Hematopoietic multipotent progenitor cell treated with erythropoietin and hydrocortisone succinate and interleukin-3 and kit ligand, for 4 days (in vitro differentiated cells): ENCODE measurements at places on chromosomes 13 and 19.

DNA sequence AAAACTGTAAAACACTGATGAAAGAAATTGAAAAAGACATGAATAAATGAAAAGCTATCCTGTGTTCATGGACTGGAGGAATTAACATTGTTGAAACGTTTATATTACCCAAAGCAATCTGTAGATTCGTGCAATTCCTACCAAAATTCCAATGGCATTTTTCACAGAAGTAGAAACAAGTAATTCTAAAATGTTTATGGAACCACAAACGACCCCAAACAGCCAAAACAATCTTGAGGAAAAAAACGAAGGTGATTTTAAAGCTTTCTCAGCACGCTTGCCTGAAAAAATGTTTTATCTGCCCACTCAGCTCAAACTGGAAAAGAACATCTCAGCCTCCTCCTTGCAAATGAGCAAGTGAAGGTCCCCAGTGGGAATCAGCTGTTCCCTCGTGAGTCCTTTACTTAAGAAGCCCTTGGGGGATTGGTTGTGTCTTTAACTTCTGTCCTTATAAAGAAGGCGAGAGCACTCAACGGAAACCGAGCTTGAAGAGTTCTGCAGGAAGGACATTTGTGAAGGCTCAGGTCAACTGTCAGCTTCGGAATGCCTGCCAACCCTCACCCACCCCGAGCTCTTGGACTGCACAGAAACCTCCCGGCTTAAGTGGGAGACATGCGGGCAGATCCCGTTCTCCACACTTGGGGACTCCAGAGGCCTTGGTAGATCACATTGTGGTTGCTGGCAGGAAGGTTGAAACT, 256.0 kb upstream of the IRS2 start:
- peak; percentile 7 for DNase-seq

DNA sequence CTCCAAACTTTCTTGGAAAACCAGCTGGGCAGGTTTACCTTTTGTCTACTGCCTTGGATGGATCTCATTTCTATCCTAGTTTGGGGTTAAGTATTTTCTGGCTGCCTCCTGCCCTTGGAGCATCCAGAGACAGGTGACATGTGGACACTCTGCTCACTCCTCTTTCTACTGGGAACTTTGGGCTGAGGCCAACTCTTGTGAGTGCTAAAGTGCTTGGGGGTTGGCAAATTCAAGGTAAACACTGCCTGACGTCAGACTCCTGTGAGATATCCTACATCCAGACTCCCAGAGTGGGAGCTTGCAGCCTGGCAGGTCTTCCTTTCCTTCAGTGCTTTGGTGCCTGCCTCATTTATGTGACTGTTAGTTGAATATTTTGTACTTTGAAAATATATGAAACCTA, 388.1 kb downstream of the KCNRG start:
- no peak for DNase-seq

GRCh38 chr19:51637362-51637978, 7.3 kb upstream of the SIGLEC5 start:
- DNase-seq, result peak; percentile 74

DNA sequence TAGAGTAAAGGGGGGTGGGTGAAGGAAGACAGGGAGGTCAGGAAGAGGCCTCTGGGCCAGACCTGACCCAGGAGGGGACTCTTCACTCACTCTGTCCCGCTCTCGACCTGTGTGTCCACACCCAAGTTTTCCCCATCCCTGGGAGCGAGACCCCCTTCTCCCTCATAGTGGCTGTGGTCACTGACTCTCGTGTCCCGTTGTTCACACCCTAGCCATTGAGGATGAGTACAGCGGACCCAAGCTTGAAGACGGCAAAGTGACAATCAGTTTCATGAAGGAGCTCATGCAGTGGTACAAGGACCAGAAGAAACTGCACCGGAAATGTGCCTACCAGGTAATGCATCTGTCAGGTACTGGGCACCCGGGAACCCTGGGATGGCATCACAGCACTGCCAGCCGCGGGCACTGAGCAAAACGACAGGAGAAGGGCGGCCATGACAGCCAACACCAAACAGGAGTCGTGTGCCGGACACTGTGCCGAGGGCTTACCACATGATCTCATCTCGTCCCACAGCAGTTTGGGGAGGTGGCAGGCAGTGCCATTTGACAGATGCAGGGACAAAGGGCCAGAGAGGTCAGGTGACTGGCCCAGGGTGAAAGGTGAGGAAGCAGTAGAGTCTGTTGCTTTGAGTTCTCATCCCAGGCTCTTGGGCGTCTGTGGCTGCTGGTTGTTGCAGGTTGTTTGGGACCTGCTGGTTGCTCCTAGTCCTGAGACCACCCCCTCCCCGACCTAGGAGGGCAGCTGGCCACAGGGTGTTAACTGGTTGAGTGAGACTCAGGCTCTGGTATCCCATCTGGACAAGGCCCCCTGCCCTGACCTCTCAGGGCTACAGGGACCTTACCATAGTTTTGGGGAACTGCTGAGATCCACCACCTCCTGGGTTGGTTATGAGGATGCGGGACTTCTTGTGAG, 29.6 kb downstream of the PPP5C start:
- no peak for DNase-seq

DNA sequence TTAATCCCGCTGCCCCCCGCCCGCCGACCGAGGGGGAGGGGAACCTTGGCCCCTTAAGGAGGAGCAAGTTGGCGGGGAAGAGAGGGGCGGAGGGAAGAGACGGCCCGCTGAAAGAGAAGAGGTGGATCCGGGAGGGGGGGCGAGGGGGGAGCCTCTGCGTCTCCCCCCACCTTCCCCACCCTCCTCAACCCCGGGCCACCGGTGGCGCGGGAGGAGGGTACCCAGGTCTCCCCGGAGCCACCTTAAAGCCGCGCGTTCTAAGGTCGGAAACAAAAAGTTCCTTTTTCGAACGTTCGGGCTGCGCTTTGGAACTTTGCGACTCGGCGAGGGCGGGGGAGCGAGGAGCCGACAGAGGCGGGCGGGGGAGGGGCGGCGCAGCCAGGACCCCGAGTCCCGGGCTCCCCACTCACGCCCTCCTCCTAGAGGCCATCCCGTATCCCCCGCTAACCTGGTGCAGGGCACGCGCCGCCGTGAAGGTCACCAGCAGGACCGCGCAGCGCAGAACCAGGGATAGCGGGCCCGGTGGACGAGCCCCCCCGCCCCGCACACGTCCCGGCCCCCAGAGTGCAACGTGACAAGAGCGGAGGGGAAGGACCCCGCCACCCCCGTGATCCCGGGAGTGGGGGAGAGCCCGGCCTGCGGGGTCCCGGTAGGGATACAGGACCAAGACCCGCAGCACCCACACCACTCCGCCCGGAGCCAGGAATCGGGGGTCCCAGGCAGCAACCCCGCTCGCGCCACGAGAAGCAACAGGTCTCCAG, 659 bp downstream of the ERF start:
- peak; percentile 92 for DNase-seq

DNA sequence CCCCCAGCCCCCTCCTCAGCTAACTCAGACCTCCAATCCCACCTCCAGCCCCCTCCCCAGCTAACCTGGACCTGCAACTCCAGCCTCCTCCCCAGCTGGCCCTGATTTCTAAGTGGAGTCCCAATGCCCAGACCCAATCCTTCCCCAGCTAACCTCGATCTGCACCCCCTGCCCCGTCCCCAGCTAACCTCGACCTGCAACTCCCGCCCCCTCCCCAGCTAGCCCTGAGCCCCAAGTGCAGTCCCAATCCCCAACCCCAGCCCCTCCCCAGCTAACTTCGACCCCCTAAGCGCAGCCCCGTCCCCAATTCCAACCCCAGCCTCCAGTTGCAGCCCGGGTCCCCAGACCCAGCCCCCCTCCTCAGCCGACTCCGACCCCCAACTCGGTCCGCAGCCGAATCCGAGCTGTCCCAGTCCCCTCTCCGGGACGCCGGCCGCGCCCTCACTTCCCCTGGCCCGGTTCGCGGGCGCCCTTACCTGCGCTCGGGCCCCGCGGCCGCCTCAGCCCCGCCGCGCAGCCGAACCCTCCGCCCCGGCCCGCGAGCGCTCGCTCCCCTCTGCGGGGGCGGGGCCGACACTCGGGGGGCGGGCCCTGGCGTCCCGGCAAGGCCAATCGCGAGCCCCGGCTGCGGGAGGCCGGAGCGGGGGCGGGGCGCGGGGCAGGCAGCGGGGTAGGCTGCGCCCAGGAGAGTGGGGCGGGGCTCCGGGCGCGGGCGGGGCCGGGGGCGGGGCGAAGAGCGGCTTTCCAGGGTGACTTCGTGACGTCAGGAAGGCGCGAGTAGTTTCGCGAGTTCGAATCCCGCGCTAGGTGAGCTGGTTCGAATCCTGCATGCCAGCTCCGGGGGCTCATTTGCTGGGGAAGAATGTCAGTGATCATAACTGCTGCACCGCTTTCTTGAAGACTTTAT, at the start of gene GNG7:
Gene GNG7, minus strand, starts transcription at position 525 of the 907 bp plus-strand sequence. CDS start 182,006 bp downstream, outside the sequence.
- DNase-seq, result peak; percentile 97

- DNase-seq, result no peak
Observed at GRCh38 chr13:23763318-23763717, 125.9 kb downstream of the MIPEP start.

DNA sequence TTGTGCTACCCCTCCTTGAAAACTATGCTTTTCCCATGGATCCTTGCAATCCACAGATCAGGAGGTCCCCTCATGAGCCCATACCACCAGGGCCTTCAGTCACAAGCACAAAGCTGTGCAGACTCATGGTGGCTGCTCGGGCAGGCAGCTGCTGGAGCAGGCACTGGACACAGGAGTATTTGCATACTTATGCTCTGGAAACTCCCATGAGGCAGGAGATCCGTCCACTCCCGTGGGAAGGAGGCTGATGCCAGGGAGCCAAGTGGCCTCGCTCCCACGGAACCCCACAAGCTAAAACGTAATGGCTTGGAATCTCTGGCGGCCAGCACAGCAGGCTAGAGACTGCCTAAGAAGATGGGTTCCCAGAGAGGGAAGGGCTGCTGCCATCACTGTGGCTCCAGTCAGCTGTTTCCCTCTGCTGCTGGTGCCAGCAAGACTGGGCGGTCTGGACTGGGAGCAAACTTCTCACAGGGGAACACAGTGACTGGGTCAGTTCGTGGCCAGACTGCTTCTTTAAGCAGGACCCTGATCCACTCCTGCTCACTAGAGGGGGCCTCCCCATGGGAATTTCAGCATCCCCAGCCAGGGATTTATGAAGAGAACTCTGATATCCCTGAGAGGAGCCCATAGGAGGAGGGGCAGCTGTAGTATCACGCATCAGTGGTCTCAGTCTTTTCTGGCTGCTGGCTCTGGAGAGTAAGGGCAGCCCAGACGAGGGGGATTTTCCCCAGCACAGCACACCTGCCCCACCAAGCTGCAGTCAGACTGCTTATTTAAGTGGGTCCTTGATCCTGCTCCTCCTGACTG, 370.3 kb upstream of the ATXN8OS start:
- DNase-seq, result no peak

GRCh38 chr13:39036212-39036611, 1.7 kb downstream of the PROSER1 start:
- DNase-seq, result peak; percentile 66

GRCh38 chr13:94210816-94211215, 268.7 kb downstream of the DCT start:
- DNase-seq, result no peak

DNA sequence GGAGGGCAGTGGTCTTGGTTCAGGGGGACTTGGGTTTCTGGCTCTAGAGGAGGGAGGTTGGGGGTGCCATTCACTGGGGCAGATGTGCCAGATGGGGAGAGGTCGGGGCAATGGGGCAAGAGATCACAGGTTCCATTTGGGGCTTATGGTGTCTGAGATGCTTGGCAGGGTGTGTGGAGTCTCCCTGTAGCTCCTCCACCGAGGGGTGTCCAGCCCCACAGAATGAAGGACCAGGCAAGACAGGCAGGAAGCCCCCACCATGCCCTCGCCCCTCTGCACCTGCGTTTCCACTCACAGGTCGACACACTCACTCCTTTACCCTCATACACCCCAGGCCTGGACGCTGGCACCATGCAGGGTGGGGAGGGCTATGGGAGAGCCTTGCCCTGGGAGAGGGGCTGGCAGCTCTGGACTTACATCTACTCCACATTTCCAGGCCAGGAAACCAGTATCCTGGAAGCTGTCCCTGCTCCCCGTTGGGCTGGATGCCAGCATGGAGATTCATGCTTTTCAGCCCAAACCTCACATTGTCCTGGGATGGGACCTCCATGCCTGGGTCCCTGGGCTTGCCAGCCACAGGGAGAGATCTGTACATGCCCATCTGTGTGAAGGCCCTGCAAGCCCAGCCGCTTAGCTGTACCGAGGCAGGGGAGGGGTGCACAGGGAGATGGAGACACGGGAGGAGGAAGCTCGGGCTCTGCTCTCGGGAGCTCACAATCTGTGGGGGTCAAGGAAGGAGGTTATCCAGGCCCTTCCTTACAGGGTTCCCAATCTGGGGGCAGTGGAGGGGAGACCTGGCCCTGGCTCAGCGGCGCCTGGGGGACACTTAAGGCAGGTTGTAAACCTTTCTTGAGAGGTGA, 77.1 kb downstream of the CHST8 start:
- no peak for DNase-seq

DNA sequence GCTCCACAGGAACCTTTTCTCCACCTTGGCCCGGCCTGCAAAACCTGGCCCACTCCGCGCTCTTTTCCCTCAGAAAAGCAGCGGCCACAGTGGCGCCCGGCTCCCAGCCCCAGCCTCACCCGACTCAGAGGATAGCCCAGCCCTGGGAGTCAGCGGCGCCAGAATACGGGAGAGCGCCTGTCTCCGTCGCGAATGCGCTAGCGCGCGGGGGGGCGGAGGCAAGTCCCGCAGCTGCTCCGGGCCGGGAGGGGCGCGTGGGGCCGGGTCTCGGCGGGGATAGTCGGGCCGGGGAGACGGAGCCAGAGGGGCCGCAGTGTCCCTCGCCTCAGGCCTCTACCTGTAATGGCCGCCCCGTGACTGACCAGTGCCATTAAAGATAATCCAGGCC, at the start of gene ZFP30:
Gene ZFP30, minus strand, starts transcription at position 165 of the 388 bp plus-strand sequence. CDS start 7,643 bp downstream, outside the sequence.
- peak; percentile 88 for DNase-seq

DNA sequence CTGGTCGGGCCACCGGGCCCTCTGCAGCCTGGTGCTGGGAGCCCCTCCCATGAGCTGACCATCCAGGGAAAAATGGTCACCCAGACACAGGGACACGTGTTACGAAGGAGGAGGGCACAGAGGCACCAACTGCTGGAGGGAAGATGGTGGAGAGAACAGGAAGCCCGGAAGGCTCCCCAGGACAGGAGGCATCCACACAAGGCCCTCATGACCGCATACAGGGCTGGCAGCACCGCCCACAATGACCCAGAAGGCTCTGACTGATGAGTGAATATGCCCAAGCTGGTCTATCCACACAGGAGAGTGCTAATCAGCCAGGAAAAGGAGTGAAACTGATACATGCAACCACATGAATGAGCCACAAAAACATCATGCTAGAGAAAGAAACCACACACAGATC, 14.0 kb upstream of the TMEM86B start:
- no peak for DNase-seq

GRCh38 chr19:36113894-36114720, 568 bp downstream of the POLR2I start:
- peak; percentile 44 for DNase-seq

- DNase-seq, result peak; percentile 74
Observed at GRCh38 chr19:33767898-33768413, 28.7 kb upstream of the KCTD15 start.
